NB4 (cell line): ENCODE measurements at places on chromosomes 4 and X.

DNA sequence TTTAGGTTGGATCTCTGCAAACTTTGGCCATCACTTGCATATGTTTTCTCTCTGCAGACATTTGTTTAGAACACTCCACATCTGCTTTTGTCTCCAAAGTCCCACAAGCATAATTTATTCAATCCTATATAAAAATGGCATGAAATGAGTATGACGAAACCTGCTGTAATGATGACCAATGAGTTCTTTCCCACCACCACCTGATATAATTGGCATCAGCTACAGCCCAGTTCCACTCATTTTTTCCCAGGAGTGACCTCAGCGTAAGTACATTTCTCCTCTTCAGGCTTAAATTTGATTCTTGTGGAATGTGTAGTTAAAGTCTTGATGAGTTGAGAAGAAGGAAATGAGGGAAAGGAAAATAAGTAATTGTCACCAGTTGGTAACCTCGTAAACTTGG, 205.1 kb downstream of the AWAT2 start:
- DNase-seq = no peak

- no peak for DNase-seq
Measured at GRCh38 chr4:16085822-16086221, 2.0 kb upstream of the PROM1 start.

- DNase-seq = no peak
Measured at GRCh38 chr4:183876268-183876934, 28.7 kb upstream of the STOX2 start.

- peak; percentile 69 for DNase-seq
Measured at GRCh38 chr4:153573881-153574802, 108.0 kb downstream of the TMEM131L start.

DNA sequence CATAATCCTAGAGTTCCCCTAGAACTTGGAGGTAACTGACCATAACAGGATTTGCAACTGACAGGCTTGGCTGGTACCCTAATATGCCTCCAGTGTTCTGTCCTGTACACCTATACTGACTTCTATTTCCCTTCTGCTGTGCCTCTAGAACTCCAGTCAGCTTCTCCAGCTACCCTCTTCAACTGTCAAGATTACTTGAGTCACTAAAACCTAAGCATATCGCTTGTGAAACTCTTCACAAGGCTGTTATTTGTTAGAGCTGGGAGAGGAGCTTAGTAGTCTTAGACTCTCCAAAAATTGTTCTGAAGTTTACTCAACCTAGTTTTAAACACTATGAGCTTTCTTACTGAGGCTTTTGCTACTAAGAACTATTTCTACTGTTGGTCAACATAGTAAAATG, 52.0 kb downstream of the CCNG2 start:
- no peak for DNase-seq

DNA sequence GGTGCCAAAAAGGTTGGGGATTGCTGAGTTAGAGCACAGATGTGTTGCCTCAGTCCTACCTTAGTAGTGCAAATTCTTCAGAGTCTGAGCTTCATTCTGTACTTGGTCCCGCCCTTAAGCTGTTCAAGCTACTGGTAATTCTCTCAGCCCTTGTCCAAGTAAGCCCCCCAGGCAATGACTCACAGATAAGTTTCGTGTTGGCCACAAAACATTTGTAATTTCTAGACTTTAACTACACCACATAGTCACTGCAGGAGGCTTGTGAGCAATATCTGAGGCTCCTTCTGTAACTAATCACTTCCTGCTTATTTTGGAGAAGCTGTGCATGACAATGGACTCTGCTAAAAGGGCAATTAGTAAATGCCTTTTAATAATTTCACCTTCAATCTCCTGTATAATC, 1420.5 kb downstream of the PCDH7 start:
- peak; percentile 88 for DNase-seq

DNA sequence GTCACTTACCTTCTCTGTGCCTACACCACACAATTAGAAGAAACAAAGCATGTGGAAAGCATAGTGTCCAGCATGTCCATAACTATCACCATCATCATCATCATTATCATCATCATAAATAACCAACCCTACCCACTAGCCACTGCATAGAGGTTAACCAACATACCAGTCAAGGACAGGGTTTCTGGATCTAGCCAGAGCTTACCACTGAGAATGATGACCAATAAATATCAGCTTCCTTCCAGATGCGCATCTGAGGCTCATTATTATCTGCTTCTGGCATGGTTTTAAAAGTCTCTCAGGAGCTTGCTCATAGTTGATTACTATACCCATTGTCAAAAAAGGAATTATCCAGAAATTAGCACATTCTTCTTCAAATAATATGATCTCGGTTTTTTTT, 25.5 kb upstream of the MYOZ2 start:
- DNase-seq = no peak

DNA sequence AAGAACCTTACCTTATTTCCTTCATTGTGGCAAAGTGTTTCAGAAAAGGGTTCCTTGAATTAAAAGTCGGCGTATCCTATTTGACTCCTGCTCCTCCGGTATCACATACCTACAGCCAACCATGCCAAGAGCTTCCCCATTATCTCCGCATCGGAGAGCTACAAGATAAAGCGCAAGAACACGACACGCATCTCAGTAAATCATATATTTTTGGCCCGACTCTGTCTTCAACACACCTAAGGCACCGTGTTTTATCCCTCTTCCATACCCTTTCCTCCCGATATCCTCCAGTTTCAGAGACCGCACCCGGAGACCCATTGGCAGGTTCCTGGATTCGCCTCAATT, 497 bp upstream of the THAP9 start:
- DNase-seq = peak; percentile 70

DNA sequence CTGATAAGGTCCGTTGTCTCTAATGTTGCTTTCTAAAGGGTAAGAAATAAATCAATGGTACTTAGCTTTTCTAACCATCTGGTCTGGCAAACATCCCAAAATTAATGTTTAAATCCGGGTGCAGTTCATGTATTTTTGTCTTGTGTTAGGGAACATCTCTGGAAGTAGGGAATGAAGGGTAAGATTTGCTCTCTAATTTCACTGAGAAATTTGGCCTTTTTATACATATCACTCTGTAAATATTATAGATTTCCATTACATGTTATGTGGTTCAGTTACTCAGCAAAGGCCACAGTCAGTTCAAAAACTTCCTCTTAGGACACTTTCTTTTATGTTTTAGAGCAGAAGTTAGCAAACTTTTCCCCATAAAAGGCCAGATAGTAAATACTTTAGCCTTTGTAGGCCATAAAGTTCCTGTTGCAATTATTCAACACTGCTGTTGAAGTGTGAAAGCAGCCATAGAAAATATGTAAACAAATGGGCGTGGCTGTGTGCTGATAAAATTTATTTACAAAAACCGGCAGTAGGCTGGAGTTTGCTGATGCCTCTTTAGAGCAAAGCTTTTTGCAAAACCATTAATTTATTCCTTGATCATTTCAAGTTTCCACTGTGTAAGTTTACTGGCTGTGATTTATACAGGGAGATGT, 218.1 kb downstream of the ANTXR2 start:
- no peak for DNase-seq

DNA sequence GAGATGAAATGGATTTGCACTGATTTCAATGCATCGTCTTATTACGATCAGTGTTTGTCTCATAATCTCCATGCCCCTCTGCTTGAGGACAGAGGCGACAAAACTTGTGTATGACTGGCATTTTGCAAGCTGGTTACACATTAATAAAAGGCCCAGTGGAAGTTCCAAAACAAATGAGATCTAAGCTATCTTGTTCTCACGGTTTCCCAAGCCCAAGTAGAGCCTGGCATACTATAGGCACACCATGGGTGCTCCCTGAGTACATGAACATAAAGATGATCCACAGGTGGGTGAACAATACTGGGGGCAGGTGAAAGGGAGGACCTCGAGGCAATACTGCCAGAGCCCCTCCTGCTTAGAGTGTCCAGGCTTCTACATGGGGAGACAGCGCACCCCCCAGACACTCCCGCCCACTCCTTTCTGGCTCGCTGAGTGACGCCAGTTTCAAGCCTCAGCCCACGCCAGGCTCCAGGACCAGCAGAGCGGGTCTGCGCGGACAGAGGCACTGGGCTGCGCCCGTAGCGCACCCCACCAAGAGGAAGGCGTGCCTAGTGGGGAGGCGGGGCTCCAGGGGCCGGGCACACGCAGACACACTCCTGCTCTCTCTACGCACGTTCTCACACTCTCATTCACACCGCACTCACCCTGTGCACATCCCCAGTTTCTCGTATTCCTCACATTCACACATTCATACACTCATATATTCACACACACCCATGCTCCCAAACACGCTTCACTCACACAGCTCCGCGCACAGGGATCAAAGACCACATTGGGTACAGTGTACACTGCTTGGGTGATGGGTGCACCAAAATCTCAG, 8.9 kb upstream of the GSX2 start:
- no peak for DNase-seq

DNA sequence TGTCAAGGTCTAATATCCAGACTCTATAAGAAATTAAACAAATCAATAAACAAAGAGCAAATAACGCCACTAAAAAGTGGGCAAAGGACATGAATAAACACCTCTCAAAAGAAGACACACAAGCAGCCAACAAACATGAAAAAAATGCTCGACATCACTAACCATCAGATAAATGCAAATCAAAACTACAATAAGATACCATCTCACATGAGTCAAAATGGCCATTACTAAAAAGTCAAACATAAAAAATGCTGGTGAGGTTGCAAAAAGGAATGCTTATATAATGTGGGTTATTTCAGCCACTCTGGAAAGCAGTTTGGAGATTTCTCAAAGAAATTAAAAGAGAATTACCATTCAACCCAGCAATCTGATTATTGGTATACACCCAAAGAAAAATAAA, 481.1 kb downstream of the STPG2 start:
- DNase-seq = no peak

DNA sequence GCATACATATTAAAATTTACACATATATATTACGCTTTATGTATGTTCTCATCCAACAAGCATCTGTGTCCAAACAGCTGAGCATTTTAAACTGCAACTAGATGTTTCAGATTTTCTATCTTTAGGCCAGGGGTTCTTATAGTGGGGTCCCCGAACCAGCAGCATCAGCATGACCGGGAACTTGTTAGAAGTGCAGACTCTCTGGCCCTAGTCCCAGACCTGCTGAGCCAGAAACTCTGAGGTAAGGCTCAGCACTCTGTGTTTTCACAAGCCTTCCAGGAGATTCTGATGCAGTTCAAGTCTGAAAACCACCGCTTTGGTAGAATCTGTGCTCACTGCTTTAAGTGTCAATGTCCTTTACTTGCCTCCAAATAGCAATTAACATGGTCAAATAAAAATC, 266.2 kb upstream of the CASK start:
- DNase-seq = no peak

GRCh38 chr4:89305712-89306437, 1.7 kb downstream of the GPRIN3 start:
- peak; percentile 31 for DNase-seq

GRCh38 chr4:52638717-52639116, 20.4 kb downstream of the USP46 start:
- DNase-seq = peak; percentile 58

GRCh38 chr4:126486377-126486776, 1146.4 kb upstream of the INTU start:
- no peak for DNase-seq

DNA sequence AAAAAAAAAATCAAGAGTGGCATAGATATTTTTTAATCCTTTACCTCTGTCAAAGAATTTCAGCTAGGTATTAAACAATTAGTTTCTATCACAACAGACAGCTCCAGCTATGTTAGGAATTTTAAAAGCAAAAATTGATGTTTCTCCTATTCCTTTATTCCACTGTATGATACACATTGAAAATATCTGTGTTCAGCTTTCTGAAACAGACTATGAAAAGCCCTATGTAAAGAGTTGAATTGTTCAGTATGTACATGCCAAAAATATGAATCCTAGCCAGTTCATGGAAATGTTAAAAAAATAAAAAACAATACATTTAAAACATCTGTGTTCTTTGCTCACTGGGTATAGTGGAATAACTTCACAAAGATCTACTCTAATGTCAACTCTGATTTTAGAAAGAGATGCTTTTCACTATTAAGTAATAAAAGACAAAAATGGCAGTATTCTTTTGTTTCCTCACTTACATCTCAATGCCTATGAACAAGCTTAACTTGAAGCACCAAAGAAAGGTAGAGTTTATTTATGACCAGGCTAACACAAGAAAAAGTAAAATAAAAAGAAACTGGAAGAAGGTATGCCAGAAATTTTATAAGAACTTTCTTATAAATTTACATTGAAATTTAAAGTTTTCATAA, 32.1 kb downstream of the FBXW7 start:
- no peak for DNase-seq

- DNase-seq = no peak
Measured at GRCh38 chr4:88738180-88738579, 40.6 kb upstream of the NAP1L5 start.

- DNase-seq = no peak
Measured at GRCh38 chr4:101199507-101200285, 147.6 kb downstream of the PPP3CA start.

DNA sequence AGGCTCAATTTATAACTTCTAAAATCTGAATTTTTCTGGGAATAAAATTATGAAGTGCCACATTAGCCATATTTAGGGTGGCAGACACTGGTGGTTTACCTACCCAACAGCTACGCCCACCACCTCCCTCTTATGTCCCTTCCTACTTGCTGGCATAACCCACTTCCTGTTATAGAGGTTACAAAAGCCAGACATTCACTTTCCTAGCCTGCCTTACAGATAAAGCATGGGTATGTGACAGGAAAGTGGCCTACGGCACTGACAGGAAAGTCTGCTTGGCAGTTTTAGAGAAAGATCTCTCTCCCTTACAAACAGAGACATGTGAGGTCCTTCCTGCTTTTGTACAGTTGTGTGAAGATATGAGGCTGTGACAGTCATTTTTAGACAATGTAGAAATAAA, 12.4 kb downstream of the DDX53 start:
- peak; percentile 49 for DNase-seq

DNA sequence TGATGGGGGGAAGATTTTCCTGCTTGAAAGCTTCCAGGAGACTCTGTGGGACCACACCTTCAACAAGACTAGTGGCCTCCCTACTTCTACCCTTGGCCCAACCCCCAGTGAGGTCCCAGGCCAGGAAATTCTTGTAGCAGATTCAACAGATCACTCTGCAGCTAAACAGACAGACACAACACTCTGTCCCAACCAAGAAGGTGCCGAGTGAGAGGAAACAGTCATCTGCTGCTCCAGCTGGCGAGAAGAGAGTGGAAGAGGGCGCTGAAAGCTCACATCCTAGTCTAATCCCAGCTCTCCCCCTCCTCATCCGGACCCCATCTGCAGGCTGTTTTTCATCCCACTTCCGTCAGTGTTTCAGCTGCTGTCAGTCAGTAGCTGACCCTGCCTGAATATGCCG, 63.4 kb downstream of the CHRDL1 start:
- DNase-seq = no peak
